ENCODE measurements at places on chromosomes 16 and 17.

GRCh38 chr16:85883813-85884212, 15.1 kb upstream of the IRF8 start:
- no peak for DNase-seq

GRCh38 chr16:11708421-11708820, 34.2 kb downstream of the TXNDC11 start:
- DNase-seq: no peak

DNA sequence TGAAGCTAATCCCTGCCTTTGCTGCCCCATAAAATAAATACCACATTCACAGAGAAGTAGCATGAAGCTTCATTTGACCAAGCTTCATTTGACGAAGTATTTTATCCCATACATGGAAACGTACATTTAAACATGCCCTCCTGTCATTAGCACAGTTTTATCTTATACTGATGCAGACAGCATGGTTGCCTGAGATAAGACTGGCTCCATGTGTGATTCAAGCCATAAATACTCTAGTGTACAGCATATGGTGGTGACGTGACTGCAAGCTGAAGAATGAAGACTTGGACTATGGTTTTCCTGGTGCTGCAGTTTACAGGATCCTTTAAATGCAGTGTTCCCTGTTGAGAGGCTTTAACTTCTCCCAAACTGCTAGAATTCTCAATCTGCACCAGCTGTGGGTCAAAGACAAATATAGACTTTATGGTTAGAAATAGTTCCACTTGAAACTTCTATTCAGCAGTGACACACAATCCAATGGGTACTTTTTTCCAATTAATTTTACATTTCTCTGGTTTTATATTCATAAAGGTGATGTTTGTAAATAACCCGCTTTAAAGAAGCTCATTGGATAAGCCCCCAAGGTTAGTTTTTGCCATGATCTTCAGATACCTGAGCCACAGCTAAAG, 64.9 kb downstream of the CYB561 start:
- no peak for DNase-seq

- no peak for DNase-seq
Measured at GRCh38 chr17:18093616-18094408, 6.1 kb downstream of the DRG2 start.

DNA sequence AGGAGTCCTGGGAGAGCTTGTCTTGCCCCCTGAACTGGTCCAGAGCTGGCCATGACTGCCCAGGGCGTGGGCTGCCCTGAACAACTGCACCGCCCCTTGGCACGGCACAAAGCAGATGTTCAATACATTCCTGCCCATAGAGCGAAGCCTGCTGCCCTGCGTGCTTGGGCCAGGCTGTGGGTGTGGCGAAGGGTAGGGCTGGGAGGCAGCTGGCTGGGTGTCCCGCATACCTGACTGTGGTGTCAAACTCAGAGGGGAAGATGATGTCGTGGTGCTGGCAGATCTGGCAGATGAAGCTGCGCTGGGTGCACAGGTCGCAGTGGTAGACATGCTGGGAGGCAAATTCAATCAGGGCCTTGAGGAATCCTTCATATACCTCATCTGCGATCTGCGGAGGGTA, 124.2 kb upstream of the SMURF2 start:
- DNase-seq: no peak

- DNase-seq: no peak
Measured at GRCh38 chr16:11972128-11972527, 4.4 kb upstream of the SNX29 start.

DNA sequence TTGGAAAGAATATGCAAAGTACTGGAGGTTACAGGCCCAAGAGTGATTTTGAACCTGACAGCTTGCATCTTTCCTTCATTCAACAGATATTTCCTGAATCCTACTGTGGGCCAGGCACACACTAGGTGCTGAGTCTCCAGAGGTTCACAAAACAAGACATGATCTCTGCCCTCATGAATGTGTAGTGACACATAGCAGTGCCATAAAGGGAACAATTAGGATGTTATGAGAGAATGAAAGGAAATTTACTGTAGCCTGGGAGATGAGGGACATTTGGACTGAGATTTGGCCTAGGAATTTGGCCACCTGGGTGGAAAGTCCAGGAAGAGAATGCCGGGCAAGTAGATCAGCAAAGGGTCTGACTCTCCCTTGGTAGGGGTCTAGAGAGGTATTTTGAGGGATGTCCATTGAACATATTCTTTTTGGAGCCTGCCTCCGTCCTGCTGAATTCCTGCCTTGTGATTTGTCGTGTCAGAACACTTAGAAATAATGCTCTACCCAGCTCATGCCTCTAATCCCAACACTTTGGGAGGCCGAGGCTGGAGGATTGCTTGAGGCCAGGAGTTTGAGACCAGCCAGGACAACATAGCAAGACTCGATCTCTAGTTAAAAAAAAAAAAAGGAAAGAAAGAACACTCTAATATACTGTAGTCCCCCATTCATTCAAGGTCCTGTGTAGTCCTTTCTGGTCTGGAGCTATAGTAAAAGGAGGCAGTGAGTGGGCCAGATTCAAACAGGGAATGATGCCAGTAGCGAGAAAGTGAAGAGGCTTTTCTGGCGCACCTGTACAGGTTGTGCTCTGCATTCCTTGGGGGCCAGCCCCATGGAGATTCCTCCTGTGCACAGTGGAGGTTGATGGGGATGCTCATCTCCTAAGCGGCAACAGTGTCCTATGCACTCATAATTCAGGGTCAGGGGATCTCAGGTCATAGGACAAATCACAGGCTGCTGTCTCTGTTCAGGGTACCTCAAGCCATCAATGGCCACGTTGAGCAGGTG, 90.6 kb upstream of the CLEC18A start:
- DNase-seq: no peak

- no peak for DNase-seq
Measured at GRCh38 chr16:85209526-85210121, 97.4 kb upstream of the CIBAR2 start.

- DNase-seq: no peak
Measured at GRCh38 chr17:50688245-50688644, 19.5 kb downstream of the ANKRD40 start.

GRCh38 chr17:17156511-17156910, 49.6 kb downstream of the PLD6 start:
- no peak for DNase-seq

DNA sequence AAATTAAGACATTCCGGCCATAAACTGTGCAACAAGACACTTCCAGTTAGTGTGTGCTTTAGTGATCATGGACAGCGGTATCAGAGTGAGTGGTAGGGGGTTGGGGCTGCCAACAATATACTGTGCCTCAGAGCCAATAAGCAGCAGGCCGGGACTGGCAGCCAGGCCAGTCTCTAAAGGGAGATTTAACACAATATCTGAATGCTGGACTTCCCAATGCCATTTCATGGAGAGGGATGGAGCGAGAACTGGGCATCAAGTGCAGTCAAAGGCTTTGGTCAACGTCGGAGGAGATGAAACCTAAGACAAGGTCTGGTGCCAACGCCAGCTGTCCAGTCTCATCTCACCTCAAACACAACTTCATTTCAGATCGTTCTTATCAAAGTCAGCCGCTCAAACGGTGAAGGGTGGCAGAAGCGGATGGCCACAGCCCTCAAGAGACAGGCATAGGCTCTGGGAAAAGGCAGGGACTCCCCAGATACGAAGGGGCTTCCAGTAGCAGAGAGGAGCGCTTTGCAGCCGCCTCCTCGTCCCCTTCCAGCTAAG, 935 bp downstream of the USP32 start:
- peak; percentile 15 for DNase-seq

DNA sequence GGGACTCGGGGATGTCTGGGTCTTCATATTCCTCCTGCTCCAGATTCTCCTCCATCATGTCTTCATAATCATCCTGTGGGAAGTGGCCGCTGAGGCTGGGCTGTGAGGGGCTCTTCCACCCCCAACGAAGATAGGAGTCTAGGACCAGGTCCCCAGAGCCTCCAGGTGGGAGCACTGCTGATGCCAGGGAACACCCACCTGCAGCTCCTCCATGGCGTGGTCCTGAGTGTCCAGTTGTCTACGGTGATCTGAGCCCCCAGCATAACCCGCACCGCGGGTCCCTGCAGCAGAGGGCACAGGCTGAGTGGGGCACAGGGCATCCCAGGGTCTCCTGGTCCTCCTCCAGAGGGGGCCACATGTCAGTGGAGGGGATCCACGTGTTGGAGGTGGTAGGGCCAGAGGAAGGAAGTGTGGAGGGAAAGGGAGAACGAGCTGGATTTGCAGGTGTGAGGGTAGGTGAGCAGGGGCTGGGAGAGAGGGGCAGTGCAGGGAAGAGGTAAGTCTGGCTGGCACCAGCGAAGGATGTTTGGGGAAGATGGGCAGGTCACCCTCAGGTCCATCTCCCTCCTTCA, 5.2 kb downstream of the SLC4A1 start:
- no peak for DNase-seq

DNA sequence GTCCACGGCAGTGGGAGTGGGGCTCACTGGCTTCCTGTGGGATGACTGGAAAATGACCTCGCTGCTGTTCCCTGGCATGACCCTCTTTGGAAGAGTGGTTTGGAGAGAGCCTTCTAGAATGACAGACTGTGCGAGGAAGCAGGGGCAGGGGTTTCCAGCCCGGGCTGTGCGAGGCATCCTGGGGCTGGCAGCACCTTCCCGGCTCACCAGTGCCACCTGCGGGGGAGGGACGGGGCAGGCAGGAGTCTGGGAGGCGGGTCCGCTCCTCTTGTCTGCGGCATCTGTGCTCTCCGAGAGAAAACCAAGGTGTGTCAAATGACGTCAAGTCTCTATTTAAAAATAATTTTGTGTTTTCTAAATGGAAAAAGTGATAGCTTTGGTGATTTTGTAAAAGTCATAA, 7.8 kb upstream of the RNF213 start:
- DNase-seq: no peak

DNA sequence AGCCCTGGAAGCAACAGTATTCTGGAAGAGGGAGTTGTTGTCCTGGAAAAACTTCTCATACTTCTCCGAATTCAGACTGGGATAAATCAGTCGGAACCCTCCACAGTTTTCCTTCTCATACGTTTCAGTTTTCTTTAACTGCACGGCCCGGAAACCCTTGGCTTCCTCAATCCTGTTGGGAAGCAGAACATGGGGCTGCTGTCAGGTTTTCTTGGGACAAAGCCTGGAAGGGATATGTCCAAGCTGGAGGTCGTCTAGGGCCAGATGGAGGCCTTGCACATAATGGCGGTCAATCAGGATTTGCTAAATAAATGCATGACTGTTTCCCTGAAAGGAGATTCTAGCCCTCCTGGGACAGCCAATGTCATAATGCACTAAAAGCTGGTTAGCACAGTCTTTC, 29.2 kb downstream of the TTLL6 start:
- DNase-seq: no peak

GRCh38 chr17:30520436-30520835, 43.2 kb downstream of the GOSR1 start:
- DNase-seq: no peak

DNA sequence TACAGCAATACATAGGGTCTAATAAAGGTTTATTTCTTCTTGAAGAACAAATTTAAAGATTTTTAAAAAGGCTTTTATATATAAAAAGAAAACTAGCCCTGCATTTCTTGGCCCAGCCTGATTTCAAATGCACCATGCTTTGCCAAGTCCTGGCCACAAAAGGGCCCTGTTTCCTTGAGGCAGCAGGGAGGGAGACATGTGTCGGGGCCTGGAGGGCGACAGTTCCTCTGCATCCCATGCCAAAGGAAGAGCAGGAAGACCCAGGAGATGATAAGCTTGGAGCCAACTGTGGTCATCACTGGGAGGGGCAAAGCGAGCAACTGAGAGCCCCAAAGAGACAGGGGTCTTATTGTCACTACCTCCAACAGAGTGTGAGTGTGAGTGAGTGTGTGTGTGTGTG, 571.5 kb upstream of the PSMD7 start:
- DNase-seq: no peak

DNA sequence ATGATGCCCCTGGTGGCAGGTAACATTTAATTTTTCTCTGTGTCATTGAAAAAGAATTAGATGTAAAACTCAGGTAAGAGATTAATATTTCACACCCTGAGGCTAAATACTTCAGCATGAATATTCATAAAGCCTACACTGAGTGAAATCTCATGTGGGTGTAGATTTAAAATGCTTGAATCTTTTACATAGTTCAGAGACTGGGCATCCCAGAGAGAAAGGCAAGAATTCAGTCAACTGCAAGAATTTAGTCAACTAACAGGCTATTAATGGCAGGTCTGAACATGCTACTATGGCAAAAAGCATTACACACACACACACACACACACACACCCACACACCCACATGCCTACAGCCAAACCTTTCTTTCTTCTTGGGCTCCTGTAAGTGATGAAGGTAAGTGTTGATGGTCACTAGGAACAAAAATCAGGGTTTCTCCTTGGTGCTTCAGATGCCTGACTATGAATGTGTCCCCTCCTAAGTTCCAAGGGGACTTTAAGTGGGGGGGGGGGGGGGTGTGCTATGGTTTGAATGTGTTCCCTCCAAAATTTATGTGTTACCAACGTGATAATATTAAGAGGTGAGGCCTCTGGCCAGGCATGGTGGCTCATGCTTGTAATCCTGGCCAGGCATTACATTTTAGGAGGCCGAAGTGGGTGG, 63.7 kb upstream of the PSMD7 start:
- DNase-seq: no peak

DNA sequence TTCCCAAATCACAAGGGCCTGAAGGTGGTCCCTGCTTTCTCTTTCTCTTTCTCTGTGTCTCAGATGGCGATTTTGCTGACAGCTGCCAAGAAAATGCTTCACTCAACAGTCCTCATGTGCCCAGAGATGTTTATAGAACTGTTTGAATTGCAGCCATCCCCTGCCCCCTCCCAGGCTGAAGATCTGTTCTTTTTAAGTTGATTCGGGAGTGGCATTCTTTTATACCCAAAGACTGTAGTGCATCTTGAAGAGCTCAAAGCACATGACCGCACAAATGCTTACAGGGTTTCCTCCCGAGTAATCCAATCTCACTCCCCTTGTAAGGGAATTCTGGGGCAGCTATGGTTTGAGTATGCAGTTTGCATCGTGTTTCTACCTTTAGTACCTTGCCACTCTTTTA, 75.7 kb downstream of the SEC14L1 start:
- no peak for DNase-seq

DNA sequence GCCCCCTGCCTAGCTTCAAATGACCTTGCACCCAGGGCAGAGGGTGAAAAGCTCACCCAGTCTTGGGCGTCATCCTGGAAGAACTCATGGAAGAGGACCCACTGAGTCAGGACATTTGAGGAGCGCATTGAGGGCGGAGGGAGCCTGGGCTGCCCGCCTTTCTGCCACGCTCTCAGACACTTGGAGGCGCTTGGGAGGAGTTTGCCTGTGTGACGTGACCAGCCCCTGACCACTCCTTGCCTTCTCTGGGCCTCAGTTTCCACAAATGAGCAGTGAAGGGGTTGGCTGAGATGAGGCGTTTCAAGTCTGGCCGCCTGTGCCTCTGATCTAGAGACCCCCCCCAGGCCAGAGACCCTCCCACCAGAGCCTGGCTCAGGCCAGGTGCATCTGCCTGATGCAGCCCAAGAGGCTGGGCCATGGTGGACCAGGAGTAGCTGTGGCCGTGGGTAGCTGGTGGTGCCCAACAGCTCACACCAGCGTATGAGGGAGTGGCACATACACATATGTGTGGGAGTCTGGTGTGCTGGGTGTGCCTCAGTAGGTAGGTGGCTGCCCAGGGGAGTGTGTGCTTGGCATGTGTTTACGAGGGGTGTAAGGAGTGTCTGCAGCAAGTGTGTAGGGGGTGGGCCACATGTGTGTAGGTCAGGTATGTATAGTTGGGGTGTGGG, 80.2 kb upstream of the TOB1 start:
- DNase-seq: no peak

GRCh38 chr16:14007450-14007849, 63.7 kb upstream of the MRTFB start:
- no peak for DNase-seq

Data from thymus (tissue), 14 donors.